ENCODE measurements at places on chromosomes 16 and 17.

GRCh38 chr17:53141731-53142130 is 681.0 kb upstream of the KIF2B start:
- DNase-seq, result no peak

- DNase-seq, result peak; percentile 45
These were observed 63.3 kb upstream of the MTMR4 start for GRCh38 chr17:58577696-58578095.

- no peak for DNase-seq
These were observed 27.8 kb downstream of the ZC3H18 start for GRCh38 chr16:88597856-88598491.

DNA sequence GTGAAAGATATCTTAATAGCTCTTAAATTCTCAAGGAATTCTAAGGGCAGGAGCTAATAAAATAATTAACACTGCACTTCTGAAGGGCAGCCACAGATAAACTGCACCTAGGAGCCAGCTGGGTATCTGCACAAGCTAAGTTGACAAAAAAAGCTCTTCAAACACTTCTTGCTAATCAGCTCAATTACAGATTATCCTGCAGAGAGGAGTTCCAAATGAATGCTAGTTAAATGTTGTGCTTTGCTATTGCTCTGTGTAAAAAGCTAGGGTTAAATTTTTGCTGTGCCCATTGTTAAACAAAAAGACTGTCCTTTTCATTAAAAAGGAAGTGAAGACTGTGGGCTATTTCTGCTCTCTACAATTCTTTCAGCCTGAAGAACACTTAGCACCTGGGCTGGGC is 158.5 kb upstream of the SHISA6 start:
- DNase-seq, result no peak

- DNase-seq, result no peak
These were observed 2.1 kb downstream of the NMT1 start for GRCh38 chr17:45063198-45063597.

- no peak for DNase-seq
These were observed 18.0 kb upstream of the CACNA1H start for GRCh38 chr16:1134776-1135458.

DNA sequence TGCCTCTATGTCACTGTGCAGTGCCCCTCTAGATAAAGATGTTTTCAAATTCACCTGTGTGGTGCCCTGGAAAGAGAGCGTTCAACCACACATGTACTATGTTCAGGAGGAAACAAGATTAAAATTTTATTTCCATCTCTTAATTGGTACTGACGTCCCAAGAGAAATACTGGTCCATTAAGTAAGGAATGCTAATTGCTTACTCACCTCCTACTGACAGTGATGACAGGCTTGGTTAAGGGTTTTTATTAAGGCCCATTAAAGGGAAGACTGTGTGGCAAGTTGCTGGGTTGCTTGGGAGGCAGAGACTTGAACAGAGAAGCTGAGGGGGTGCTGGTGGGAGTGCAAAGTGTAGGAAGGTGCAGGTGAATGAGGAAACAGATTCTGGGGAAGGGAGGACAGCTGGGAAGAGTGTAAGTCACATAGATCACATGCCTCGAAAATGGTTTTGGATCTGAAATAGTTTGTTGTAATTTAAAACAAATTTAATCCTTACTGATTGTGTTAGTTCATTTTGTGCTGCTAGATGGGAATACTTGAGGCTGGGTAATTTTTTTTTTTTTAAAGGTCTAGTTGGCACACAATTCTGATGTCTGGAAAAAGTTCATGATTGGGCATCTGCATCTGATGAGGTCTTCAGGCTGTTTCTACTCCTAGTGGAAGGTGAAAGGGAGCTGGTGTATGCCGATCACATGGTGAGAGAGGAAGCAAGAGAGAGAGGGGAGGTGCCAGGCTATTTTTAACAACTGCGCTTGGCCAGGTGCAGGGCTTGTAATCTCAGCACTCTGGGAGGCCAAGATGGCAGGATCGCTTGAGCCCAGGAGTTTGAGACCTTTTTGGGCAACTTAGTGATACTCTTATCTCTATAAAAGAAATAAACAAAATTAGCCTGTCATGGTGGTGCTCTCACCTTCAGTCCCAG is 140.5 kb downstream of the CACNG3 start:
- no peak for DNase-seq

GRCh38 chr17:76370261-76370993 is 14.0 kb upstream of the SPHK1 start:
- no peak for DNase-seq

DNA sequence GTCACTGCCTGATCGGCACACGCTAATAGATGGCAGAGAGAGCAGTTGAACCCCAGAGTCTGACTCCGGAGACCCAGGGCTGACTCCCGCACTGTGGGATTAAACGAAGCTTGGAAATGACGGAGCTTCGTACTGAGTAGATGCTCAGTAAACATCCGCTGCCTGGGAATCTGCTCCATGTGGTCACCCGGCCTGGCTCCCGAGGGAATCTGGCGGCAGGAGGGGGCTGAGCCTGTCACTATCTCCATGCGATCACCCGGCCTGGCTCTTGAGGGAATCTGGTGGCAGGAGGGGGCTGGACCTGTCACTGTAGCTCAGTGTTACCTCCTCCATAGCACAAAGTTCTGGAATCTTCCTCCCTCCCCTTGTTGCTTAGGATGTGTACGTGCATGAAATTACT is 139.7 kb upstream of the CIBAR2 start:
- DNase-seq, result no peak

DNA sequence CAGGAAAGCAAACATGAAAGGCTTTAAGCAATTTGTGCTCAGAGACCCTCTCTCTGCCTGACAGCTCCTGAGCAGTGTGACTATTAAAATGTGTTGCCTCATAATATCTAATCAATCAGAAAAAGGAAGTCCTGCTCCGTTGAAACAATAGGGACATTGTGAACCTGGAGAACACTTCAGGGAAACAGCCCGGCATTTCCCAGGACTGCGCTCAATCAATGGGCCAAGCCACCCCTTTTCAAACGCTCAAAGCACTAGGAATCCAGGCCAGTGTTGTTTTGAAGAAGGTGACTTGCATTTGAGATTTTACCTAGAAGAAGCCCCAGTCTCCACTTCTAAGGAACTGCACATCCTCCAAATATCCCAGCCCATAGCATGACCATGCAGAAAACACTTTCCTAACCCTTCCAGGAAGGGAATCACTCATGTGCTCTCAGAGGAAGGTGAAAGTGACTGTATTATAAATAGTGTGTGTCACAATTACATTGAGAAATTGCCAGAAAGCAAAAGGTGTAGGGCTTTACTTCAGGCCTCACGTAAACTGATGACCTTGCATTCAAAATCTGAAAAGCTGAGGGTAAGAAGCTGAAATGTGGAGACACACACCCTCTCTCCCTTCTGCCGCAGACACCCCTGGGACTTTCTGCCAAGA is 19.4 kb downstream of the CDRT4 start:
- no peak for DNase-seq

DNA sequence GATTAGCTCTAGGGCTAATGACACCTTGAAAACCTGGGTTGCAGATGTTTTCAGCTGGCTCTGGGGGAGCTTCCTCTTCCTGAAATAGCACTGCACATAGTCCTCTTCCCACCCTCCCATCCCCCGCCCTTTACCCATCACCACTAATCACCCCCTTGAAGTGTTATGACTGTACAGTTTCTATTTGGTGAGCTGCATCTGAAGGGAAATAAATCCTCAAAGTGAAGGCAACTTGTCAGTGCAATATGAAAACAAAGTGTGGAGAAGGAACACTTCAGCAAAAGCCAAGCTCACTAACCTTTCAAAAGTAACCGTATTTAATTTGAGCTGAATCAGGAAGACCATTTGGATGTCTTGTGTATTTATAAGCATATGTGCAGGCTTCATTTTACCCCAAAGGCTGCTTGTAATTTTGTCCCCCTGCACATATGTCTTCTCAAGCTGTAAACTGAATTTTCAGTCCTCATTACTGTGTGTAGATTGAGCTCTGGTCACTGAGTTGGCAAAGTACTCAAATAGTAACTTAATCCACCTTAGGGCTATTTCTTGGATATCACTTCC is 44.1 kb upstream of the CA10 start:
- DNase-seq, result no peak

DNA sequence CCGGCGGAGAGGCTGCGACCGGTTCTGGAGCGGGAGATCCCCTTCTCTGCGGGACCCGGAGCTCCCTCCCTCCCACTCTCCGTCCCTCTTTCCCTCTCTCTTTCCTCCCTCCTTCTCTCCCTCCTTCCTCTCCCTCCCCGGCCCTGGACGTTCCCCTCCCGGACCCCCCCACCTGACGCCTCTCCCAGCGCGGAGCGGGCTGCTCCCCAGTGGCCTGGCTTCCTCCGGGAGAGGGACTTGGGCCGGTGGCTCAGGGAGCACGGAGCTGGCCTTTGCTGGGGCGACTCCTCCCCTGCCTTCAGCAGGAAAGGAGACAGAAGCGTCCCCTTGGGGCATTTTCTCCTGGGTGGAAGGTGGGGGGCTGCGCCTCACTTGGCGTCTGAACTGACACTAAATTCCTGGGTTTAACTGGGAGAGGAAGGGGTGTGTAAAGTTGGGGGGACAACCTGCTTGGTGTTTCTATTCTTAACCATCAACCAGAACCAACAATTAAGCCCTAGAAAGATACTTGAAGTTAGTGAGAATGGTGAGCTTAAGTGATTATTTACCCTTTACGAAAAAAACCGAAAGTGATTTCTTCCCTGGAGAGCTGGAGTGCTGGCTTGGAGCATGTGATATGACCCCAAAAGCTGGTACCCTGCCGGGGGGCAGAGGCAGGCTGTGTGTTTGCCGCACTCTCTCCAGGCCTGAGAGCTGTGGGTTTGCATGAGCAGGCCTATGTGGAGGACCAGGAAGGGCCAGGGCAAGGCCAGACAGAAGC is 775 bp downstream of the SPIRE2 start:
- no peak for DNase-seq

GRCh38 chr16:89187770-89188392 is 12.5 kb downstream of the SLC22A31 start:
- no peak for DNase-seq

GRCh38 chr17:4310354-4311060 is 46.7 kb upstream of the ANKFY1 start:
- DNase-seq, result no peak

DNA sequence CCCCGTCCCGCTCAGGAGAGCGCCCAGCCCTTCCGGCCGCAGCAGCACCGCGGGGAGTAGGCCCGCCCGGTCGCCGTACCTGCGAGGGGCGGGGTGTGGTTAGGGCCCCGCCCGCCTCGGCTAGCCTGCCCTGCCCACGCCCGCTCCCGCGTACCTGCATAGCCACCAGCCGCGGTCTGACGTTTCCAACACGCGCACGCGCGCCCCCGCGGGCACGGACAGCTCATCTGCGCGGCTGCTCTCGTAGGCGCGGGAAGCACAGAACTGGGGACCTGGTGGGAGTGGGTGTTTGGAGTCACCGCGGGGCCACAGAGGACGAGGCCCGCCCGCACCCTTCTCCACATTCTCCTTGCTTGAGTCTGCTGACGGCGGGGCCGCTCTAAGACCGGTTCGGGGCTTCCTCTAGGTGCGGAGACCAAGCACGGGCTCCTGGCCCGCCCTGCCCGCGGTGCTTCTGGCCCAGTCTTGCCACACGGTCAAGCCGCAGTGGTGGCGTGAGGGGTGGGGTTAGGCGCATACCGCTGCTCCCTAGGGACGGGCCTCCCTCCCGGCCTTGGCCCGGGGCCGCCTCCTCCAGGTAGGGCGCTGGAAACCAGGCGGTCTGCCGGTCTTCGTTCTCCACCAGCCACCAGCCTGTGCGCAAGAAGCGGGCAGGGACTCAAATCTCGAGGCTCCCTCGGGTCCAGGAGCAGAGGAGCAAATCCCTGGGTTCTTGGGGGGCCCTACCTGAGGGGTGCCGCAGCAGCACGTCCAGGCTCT is 1.8 kb downstream of the NOXO1 start:
- DNase-seq, result no peak
